Right renal pelvis (tissue), 4 donors: ENCODE measurements at places on chromosomes 1 and 21.

DNA sequence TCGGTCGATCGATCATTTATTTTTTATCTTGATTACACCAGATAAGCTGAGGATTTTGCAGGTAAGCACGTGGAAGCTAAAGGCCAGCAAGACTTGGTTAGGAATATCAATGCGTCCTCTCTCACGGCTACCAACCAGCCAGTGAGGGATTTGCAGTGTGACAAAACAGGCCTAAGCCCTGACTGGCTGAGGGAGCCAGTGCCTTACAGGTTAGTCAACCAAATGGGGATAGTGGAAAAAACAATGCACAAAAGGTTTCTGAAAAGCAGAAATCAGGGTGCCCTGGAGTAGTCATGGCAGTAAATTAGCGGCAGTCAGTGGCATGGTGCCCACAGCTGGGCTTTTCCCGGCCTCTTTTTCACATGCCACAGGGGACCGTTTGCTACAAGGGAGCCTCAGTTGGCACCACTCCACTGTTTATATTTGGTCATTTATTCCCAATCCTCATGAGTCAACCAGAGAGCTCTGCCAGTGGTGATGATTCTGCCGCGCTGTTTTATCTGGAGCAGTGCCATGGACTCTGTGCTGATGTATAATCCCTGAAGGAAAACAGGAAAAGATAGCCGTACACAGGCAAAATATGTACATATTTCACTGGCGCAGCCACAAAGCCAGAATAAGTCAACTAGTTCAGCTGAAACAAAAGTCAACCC is 167.6 kb downstream of the RHOU start:
- DNase-seq: no peak

GRCh38 chr1:220700556-220701179 is 10.5 kb downstream of the C1orf115 start:
- DNase-seq: no peak

DNA sequence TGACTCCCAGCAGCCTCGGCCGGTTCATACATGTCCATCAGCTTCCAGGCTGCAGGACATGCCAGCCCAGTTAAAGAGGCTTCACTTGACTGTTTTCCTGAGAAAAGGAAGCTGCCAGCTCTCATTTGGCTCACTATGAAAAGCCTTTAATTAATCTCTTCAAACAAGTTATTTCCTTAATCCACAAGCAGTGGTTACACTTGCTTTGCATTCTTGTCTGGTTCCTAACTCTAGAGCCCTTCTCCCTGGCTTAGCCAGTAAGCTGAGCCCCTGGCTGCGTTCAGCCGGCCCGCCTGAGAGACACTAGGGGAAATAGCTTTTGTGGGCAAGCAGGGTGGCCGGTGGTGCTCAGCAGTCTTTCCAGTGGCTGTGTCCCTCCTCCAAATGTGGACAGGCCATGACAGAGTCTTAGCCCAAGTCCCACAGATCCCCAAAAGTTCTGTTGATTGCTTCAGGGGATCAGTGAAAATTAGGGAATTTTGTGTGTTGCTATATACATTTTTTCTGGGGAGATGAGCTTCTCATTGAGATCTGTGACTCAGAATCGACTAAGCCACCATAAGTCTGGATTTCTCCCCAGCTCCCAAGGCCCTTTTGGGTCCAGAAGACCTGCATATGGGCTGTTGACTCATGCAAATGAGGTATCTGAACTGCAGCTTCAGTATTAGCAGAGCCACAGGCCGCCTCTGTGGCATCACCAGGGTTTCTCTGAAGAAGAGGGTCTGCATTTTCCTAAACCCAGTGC is 10.1 kb downstream of the ATF3 start:
- DNase-seq: no peak

- no peak for DNase-seq
These were observed 211.2 kb downstream of the SETD4 start for GRCh38 chr21:35849144-35849543.

DNA sequence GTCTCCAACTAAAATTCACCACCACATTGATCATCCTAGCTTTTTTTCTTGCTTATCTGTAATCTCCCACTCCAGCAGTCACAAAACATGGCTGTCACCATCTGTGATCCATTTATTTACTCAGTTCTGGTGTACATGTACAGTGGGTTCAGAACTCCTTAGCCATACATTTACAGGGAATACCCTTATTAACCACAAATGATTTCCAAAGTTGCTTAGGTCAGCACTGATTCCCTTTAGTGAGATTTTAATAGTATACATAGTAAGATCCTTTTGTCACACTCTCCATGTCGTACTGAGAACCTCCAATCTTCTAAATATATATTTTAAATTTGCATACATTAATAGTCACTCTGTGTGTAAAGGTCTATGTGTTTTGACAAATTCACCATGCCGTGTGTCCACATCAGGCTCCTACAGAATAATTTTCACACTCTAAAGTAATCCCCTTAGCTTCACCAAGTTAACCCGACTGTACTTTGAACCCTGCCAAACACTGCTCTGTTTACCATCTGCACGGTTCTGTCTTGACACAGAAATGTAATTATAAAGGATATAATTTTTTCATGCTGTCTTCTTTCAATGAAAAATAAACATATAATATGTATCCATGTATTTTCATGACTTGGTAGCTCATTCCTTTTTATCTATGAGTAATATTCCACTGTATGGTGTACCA is 473.6 kb upstream of the ZP4 start:
- DNase-seq: no peak

DNA sequence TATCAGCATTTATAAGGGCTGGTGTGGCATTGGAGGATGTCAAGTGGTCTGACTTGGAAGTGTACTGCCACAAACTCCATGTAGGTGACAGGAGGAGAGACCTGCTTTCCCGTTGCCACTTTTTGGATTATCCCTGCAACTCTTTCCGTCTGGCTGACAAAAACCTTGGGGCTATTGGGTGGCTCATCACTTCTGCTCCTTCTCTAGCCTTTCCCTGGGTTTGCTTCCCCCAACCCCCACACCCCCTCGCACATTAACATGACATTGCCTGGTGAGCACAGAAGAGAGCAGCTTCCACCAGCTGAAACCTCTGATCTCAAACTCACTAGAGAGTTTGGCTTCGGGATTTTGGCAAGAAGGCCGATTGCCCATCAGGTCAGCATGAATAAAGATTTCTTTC is 39.2 kb downstream of the PROX1 start:
- no peak for DNase-seq

DNA sequence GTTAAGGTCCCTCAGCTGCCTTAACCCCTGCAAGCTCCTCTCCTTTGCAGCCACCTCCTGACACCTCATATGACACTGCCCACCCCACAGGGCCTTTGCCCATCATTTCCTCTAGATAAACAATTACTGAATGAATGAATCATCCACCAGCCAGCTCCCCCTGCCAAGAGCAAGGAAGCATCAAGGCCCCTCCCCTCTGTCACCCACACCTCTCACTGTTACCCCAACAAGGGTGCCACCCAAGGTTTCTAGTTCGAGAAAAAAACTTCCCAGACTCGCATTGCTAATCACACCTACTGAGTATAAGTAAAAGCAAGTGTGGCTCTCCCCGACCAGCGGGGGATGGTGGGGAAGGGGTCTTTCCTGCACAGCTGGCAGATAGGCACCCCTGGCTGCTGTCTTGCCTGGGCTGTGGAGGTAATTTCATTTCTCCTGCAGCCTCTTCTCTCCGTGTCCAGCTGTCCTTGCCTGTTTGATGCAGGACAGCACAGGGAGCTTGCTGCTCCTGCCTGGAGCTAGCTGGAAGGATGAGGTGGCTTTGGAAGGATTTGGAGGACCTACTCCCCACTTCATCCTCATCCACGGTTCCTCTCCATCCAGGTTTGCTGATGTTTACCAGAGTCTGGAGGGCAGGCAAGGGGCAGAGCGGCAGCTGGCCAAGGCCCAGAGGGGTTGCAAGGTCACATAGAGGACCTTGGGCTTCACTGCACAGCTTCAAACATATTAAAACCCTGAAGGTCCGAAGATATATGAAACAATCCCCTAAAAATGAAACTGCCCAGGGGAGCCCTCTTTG is 33.1 kb upstream of the LBR start:
- no peak for DNase-seq

DNA sequence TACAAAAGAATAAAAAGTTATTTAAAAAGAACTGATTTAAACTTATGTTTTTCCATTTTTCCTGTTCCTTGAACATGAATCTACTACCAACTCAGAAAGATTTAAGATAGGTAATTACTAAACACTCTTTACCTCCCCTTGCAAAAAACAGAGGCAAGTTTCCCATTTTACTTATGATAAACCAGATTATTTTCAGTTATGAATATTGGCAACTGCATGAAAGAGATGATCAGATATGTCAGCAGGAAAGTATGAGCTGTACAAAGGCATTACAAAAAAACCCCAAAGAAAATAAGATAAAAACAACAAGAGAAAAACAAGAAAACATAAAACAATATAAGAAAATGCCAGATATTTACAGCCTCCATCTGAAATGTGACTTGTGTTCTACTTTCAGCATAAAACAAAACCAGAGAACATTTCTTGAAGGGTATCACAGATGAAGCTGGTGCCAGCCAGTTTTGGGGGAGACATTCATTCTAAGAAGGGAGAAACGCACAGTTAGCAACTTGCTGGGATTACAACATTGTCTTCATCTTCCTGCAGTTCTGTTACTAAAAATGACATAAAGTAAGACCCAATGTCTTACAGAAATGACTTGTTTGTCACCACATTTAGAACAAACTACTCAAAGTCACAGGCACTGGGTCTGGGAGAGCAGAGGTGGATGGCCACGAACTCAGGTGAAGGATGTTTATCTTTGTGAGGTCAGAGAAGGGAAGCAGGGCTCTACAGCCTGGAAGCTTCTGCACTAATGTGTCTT is 19.1 kb downstream of the ZC3H12A start:
- DNase-seq: no peak

DNA sequence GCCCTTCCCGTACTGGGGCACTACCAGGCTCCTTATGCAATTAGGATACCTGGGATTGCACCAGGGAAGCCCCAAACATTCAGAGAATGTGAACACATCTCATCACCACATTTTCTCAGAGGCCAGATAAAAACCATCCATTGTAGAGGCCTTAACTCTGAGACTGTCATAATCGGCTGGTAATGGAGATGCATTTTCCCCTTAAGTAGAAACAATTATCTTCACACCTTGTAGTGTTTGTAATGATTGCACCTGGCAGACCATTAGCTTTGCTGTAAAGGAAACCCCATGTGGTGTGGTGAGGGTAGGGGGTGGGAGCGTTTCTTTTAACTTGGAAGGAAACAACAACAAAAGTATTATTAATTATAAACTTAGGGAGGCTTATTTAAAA is 90.0 kb upstream of the TLR5 start:
- DNase-seq: no peak

DNA sequence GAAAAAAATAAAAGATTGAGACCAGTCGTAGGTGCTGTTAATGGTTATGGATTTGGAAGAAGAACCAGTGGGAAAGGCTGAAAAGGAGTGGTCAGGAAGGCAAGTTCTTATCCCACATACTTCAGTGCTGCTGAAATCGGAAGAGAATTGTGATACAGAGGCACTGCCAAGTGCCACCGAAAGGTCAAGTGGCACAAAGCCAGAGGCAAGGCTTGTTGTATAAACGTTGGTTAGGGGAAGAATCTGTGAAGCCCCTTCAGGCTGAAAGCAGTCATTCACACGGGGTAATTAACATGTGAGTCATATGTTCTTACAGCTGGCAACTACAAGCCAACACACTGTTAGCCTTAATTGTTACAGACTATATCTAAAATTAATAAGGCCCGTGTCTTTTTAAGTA is 48.8 kb downstream of the ZBTB40 start:
- DNase-seq: no peak

DNA sequence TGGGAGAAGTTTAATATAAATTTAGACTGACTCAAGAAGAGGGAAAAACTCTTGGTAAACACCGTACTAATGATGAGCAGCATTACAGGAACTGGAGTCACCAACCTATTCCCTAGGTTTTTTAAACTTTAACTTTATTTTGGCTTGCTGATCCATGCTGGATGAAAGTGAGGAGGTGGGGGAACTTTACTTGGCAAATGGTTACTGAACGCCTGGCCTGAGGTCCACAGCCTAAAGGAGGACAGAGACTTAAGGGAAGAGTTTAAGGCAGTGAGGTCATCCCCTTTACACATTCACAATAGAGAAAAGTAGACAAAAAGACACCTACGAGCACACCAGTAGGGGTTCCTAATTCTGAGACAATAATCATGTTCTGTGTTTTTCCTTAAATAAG is 25.6 kb upstream of the A3GALT2 start:
- no peak for DNase-seq

DNA sequence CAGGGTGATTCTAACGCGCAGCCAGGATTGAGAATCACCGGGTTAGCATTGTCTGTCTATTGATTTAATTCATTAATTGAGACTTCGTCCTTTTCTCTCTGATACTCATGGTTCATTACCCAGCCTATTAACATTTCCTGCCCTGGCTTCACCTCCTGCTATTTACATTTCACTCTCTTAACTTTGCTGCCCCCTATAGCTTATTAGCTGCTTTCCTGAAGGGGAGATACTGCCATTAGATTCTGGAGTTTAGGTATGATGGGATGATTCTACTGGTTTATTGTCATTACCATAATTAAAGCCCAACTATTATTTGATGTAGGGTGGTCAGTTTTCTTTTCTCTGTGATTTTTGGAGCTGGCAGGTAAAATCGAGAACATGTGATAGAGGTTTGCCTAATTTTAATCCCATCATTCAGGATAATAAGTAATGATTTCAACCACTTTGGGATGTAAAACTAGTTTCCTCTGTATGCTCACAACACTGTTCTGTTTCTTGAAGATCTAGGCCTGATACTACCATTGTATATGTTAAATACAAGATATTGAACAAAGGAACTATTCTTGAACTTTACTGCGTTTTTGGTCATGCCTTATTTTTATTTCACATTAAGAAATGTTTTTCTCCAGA is 6.4 kb downstream of the PPP2R5A start:
- peak; percentile 32 for DNase-seq

DNA sequence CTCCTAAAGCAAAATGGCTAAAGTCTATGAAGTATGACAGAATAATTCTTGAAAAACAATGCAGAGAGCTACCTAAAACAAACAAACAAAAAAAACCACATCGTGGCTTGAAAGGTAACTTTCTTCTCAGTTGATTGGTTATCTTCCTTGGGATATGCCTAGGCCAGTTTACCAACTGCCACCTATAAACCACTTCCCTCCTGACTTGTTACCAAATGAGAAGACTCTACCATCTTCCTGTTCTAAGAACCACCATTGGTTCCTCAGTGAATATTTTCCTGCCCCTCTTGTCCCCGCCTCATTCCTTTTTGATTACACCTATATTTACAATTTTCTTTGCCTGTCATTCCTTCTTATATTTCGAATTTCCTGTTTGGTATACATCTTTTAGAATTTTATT is 336.6 kb downstream of the SIPA1L2 start:
- DNase-seq: no peak
